ENCODE measurements at places on chromosomes 11 and 22.

- DNase-seq: no peak
These were observed 1.1 kb downstream of the TTLL12 start for GRCh38 chr22:43185860-43186261.

DNA sequence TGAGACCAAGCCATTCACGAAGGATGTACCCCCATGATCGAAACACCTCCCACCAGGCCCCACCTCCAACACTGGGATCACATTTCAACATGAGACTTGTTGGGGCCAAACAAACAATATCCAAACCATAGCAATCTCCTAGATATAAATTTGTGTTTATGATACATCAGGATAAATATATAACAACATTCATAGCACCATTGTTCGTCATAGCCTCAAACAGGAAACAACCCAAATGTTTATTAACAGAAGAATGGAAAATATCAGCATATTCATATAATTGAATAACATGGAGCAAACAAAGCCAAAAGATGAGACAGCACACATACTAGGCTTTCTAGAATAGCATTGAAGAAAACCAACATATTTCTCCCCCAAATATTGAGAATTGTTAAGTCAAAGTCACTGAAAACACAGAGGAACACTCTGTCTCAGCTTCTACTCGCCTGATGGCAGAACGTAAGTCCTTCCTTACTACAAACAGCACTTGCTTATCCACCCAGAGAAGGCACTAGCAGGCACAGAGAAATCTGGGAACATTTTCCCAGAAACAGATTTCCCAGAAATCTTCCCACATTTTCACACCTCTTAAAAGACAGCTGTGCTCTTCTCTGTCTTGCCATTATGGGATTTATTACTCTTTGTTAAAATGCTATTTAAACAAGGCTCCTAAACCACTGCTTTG lies 8.1 kb upstream of the GDPD4 start:
- no peak for DNase-seq

DNA sequence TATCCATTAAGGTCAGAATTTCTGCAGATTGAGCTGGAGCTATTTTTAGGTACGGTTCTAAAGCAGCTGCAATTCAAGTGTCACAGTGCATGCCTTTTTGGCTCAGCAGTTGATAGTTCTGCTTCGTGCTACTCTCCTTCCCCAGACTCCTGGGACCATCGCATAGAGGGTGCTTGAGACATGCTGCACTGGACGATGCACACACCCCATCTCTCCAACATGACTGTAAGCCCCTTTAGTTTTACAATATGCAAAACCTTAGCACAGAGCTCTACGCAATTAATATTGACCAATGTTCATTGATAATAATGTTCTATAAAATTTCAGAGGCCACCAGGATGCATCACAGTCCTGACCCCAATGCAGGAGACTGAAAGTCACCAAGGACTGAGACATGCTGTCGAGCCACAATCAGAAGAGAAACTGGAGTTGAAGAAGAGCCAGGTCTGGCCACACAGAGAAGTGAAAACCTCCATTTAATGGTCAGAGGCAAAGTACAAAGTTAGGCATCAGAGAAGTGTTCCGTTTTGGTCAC lies 120.9 kb upstream of the ZC3H12C start:
- no peak for DNase-seq

DNA sequence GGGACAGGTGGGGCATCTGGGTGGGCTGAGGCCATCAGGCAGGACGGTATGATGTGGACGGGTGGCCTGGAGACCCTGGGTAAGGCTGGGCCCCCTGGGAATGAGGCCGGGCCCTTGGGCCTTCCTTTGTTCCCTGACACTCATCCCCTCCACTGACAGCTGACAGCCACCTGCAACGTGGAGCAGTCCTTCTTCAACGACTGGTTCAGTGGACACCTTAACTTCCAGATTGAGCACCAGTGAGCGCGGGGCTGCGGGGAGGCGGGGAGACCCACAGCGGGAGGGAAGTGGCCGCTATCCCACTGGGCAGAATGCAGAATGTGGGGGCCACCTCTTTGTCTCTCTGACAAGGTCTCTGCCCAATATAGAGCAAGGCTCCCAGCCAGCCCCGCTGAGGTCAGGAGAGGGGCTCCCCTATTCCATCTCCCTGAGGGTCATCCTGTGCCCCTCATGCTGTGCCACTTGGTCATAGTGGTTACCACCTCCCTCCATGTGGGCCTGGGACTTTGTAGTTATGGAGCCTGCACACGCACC lies 27.7 kb downstream of the FADS3 start:
- DNase-seq: no peak

DNA sequence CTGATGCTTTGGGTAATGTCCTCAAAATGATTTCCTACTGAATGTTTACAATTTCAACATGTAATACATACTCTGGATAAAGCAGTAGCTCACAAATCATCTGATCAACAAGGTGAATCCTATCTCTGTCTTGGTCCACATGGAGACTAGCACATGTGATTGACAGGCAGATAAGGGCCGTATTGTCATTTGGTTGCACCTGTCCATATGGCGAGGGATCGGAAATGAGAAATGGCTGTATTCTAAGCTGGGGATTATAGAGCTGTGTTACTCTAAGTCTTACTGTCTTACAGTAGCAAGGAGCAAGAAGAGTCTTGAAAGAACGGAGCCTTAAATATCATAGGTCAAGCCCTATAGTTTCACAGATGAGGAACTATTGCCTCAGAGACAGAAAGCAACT lies 55.7 kb downstream of the APIP start:
- DNase-seq: no peak

GRCh38 chr11:114847306-114847975 lies 169.1 kb downstream of the NXPE2 start:
- no peak for DNase-seq

GRCh38 chr11:26896719-26897118 lies 97.2 kb upstream of the FIBIN start:
- no peak for DNase-seq

DNA sequence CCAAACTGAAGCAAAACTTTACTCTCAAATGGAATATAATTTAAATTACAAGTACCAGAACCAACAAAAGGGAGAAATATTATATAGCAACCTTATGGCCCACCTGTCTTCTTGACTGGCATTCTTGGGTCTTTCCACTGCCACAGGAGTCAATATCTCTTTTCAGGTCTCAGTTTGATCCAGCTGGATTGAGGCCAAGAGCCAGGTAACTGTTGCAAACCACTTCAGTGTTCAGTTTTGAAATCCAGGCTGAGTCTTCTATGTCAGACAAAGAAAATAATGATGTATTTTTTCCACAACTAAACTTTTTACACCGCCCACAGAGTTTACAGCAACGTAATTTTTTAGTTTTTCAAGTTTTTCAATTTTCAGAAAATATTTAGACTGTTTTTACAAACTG lies 648 bp downstream of the DLG2 start:
- DNase-seq: no peak

- DNase-seq: peak; percentile 8
These were observed 131.2 kb upstream of the MTMR2 start for GRCh38 chr11:96054870-96055705.

GRCh38 chr22:28442711-28443525 lies 236.7 kb downstream of the TTC28 start:
- DNase-seq: no peak

DNA sequence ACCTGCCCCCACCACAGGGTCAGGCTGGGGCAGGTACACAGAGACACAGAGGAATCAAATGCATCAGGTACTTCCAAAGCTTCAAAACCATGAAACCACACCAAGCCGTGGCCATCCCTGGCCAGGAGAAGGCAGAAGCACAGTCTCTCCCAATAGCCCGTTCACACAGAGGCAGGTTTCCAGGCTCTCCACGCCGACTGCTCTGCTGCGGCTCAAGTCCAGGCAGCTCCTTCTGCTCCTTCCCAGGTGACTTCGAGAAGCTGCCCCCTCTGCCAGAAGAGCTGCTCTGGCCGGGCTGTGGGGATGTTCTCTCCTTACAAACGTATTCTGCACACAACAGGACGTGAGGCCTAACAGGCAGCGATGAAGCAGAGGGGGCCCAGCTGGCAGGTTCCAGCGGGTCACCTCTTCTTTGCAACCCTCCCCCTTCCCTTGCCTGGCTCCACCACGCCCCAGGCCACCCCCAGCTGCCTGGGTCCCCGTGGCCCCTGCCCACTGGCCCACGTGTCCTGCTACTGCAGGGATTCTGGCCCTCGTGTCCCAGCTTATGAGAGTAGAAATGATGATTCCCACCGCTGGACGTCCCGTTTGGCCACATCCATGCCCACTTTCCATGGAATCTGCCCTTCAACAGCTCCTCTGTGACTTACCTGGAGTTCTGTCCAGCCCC lies 26.1 kb downstream of the BRD1 start:
- no peak for DNase-seq

DNA sequence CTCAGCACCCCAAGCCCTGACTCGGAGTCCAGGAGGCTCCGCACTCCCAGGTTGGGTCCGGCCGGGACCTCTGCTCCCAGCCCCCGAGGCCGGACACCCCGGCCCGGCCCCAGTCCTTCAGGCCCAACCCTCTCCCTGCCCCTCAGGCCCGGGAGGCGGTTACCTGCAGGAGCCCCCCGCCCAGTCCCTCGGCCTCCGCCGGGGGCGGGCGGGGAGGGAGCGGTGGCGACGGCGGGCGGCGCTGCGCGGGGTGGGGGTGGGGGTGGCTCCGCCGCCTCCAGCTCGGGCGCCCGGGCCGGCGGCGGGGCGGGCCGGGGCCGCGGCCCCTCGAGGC lies 310 bp downstream of the TCF20 start:
- DNase-seq: no peak

DNA sequence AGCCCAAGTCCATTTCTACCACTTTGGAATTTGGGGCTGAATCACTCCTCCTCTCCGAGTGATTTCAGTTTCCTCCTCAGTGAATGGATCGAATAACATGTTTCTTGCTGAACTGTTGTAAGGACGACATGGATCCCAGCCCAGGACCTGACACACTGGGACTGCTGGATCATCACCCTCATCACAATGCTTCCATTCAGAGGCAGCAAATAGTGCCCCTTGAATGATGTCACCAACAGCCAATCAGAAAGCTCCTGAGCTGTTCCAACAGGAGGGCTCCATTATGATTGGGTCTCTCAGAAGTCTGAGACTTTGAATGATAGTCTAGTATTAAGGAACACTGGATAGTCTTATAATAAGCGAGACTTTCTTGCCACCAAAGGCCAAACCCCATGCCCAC lies 158.9 kb downstream of the MYO18B start:
- no peak for DNase-seq

DNA sequence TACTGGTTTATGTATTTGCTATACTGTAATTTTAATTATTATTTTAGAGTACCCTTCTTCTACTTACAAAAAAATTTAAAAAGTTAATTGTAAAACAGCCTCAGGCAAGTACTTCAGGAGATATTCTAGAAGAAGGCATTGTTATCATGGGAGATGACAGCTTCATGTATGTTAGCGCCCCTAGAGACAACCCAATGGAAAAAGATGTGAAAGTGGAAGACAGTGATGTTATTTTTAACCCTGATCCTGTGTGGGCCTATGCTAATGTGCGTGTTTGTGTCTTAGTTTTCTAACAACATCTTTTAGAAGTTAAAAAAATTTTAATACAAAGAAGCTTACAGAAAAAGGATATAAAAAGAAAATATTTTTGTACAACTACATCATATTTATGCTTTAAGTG lies 205.0 kb downstream of the FAM76B start:
- no peak for DNase-seq

DNA sequence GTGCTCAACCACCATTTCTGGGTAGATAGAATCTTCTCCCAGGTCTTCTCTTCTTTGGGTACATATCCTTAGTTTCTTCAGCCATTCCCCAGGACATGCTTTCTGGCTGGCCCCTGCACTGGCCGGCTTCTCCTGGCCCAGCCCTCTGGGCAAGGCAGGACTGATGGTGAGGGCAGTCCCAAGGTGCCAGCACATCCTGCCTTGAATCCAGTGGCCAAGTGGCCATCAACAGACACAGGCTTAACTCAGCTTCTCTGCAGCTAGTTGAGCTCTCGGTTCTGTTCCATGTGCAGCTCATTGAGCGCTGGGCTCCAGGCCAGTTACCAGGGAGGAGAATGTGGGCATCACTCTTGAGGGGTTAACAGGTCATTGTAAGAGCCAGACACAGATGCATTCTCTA lies 17.6 kb downstream of the SMIM38 start:
- no peak for DNase-seq

GRCh38 chr11:71472941-71473792 lies 20.2 kb downstream of the NADSYN1 start:
- DNase-seq: no peak

GRCh38 chr22:40818747-40819598 lies at the start of gene SLC25A17:
Gene SLC25A17 (minus strand): TSS chr22:40819346. CDS start chr22:40819248, 98 bp downstream.
- DNase-seq: peak; percentile 75

DNA sequence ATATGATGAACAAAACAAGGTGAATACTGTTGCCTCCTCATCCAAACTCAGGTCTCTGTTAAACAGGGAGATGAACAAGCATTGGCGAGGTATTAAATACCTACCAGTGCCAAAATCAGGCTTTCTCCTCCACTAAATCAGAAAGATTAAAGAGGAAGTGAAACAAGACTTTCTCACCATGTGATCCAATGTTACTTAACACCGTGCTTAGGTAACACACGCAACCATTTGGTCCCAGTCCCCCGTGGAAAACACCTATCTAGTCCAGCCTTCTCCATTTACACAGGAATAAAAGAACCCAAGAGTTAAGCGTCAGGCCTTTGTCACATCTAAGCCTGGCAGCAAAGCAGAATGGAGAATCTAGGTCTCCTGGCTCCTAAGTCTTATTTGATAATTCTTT lies 34.5 kb downstream of the TENM4 start:
- peak; percentile 74 for DNase-seq

GRCh38 chr11:88814076-88814475 lies 251.7 kb downstream of the GRM5 start:
- DNase-seq: no peak

- DNase-seq: no peak
These were observed 38.7 kb downstream of the MRTFA start for GRCh38 chr22:40597526-40598430.

DNA sequence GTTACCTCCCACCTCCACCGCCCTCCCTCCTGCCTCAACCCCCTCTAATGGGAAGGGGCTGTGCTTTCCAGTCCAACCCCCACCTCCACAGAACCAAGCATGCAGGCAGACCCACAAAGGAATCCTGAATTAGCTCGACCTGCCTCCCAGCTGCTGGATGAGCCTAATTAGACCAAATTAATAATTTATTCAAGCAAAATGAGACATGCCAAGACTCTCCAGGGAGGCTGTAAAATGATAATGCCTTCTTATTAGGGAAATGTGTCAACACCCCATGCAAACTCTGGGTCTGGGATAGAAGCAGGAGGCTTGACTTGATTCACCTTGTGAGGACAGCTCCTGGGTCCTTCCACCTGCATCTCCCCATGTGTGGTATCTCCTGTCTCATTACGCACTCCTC lies 59.4 kb upstream of the HMGXB4 start:
- DNase-seq: no peak

GRCh38 chr11:96222102-96222501 lies 120.9 kb downstream of the MAML2 start:
- no peak for DNase-seq

GRCh38 chr22:29205252-29205593 lies 473 bp upstream of the EMID1 start:
- DNase-seq: no peak

Measured in CD14-positive monocyte (primary cell).